ENCODE measurements at places on chromosomes 5 and 9.

DNA sequence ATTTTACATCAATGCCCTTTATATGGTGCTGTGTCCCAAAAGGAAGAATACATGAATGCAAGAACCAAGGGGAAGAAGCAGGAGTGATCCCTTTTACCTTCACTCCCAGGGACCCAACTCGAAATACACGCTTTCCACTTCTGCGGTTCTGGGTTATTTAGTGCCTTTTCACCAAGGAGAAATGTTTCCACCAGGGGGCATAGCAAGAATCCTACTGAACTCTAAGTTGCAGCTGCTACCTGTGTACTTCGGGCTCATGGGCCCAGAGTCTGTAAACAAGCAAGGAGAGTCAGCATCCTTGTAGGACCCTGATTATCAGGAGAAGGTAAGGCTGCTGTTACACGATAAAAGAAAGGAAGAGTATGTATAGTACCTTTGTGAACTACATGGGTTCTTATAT, 45.7 kb downstream of the DPYSL3 start:
- DNase-seq: no peak

DNA sequence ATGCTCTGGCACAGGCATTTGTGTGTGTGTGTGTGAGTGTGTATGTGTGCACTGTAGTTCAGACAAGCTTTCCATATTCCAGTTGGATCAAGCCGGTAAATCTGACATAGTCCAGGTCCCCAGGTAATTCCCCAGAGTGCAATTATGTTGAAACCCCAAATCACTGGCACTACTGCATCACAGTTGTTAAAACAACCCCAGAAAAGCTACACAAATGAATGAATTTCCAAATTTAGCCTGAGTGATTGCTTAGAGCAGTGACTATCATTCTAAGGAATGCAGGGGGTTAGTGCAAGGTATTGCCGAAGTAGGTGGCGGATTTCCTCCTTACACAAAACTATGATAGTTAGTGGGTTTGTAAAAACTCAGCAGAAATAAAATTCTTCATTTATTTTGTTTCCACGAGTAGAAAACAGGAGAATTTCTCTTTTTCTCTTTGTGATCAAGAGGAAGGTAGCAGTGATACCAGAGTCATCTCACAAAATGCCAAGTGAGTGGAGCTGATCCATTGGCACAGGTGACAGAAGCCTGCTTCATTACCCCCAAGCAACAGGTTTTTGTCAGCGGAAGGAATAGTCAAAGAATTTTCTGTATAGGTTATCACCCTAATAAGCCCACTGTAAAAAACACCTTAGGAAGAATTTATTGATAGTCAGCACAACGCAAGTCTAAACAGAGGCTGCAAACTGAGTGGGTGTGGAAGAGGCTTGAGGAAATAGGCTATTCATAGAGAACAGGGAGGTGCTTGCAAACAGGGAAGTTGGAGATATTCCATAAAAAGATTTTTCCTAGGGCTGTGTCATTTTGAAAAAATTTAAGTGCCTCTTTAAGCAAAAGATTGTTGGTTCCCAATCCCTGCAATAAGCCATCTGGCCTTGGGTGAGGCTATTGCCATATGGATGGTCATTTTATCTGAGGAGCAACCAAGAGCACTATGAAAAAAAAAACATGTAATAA, 385.1 kb downstream of the CHSY3 start:
- DNase-seq: no peak

GRCh38 chr9:136944212-136944518, 373 bp downstream of the FBXW5 start:
- DNase-seq: no peak

DNA sequence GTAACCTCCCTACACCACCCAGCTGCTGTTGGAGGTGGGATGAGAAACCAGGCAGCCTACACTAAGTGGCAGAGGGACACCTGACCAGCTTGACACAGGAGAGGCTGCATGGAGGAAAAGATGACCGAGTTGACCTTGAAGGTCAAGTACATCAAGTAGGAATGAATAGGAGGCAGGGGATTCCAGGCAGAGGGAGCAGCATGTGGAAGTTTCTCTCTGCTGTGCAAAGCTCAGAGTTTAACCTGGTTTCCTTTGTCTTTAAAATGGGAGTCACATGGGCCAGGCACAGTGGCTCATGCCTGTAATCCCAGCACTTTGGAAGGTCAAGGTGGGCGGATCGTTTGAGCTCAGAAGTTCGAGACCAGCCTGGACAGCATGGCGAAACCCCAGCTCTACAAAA, 32.6 kb downstream of the SPRY4 start:
- DNase-seq: no peak

GRCh38 chr9:6239048-6239461, 23.4 kb downstream of the IL33 start:
- peak; percentile 26 for DNase-seq

DNA sequence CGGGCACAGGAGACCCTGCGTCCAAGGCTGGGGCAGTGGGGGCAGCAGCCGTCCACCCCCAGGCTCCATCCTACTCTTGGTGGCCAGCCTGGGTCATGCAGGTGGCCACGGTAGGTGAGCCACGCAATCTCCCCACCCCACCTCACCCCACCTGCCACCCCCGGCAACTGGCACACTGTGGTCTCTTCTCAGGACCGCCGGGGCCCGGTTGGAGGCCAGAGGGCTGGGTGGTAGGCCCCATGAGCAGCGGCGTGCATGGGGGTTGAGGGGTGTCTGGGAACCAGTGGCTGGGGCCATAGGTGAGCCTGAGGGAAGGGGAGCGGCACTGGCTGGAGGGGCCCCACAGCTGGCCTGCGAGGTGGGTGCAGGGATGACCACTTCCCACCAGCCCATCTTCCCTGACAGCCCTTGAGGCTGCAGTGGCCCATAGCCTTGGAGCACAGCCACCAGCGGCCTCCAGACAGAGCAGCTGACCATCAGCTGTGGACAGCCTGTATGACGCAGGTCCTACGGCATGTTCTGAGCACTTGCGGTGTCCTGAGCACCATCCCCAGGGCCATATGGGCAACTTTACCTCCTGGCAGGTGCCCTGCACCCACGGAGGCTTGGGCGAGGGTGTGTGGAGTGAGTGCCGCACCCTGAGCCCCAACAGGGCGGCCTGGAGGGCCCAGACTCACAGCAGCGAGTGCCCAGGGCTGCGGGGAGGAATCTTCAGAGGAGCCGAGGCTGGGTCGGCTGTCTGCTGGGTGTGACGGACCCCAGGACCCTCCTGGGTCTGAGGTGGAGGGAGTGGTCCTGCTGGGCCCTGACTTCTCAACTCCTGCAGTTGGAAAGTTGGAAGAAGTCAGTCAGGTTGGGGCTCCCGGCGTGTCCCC, 47.4 kb downstream of the KCNT1 start:
- DNase-seq: no peak

DNA sequence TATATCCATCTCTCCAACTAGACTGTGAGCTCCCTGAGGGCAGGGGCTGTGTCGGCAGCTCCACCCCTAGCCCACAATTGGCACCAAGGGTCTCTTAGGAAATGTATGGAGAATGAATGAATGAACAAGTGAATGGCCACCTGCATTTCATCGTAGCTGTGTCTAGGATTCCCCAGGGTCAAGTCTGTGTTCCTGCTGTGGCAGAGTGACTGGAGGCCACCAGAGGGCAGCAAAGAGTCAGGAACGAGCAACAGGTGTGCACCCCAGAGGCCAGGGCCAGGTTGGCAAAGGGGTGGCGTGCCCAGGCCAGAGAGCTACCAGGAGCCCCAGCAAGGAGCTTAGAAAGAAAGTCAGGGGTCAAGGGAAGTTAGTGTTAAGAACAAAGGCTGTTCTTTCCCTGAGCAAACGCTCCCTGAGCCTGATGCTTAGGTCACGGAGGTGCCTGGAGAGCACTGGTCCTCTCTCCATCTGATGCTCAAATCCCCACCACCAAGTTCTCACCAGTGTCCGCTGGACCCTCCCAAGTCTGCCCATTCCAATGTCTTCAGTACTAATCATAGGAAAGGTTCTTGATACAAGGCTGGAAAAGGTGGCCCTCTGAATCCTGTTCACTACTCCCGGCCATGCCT, 160.7 kb downstream of the PAX5 start:
- peak; percentile 19 for DNase-seq

Measured in HFF-Myc (cell line).